Lower leg skin (tissue), 4 donors: ENCODE measurements at places on chromosomes 5 and 9. TPM values are rescaled to one million over a fixed set of nuclear protein-coding genes. Genes with fewer than 3 reads are reported as not detected.

DNA sequence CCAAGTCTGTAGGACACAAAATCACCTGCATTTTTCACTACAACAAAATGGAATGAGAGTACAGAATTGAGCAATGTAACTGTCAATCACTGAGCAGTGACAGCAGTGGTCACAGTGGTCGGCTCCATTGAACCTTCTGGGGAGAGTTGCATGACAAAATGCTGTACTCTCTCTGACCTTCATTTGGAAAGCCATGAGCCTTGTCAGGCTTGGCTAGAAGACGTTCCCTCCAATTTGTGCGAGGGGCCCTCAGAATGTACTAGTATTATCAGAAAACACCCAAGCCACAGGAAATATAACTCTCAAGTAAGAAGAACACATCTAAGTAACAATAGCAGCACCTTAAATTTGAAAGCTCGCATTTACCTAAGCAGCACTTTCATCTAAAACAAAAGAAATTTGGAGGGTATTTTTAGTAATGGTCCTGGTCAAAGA is 425.6 kb upstream of the MEF2C start:
- no peak for DNase-seq

DNA sequence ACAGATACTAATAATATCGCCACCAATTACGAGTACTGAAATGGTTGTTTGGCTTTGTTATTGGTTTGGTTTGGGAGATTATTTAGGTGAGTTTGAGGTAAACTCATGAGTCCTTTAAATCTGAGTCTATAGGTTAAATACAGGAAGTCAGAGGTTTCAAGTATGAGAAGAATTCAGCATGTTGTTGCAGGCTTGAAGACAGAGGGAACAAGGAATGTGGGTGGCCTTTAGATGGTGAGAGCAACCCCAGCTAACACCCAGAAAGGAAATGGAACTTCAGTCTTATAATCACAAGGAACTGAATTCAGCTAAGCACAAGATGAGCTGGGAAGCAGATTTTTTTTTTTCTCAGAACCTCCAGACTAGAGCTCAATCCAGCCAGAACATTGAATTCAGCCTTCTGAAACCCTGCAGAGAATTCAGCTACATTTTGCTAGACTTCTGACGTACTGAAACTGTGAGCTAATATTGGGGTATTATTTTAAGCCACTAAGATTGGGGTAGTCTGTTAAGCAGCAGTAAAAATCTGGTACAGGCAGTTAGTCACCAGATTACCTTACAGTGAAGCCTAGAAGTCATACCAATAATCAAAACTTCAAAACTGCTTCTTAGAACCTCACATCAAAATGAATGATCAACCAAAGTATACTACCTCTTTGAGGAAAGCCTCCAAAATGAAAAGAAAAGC is 216.0 kb upstream of the PUM3 start:
- no peak for DNase-seq

The LHX6 gene
- 2.7 TPM for total RNA-seq

- DNase-seq, result no peak
These were observed 190.2 kb downstream of the ASTN2 start for GRCh38 chr9:117224695-117225094.

The C1QTNF3 gene
- total RNA-seq, result 14.9 TPM

DNA sequence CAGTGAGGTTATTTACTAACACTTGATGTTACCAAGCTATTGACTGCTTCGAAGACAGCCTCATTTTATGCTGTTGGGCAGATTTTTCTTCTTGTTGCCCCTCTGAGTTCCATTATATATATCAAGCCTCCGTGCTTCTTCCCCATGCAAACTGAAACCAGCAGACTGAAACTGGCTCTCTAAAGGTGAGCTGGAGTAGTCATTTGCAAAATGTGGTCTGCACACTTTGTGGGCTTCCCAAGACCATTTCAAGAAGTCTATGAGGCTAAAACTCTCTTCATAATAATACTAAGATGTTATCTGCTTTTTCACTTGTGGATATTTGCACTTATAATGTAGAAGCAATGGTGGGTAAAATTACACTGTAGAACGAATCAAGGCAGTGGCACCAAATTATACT is 13.9 kb downstream of the SLC36A1 start:
- no peak for DNase-seq

The PDLIM4 gene
- 91.0 TPM for total RNA-seq

DNA sequence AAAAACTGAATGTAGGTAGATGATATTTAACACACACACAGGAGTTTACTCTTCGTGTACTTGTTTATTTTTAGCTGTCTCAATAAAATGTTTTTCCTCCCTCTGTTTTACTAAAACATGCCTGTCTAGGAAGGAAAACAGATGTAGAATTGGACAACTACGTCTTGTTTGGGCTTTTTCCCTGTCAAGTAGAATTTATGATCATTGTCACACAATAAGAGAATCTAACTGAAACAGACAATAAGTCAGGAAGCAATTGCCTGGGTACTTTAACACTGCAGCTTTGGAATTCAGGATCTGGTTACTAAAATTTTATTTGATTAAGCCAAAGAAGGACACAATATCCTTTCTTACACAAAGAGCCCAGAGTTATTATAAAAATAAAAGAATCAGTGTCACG is 164.2 kb downstream of the ZDHHC21 start:
- DNase-seq, result no peak

GRCh38 chr5:169716287-169716686 is 79.2 kb downstream of the DOCK2 start:
- no peak for DNase-seq

The ISOC1 gene
- 38.7 TPM for total RNA-seq

GRCh38 chr5:121408778-121409177 is 442.9 kb upstream of the FTMT start:
- DNase-seq, result no peak

The DOK3 gene
- 1.8 TPM for total RNA-seq

DNA sequence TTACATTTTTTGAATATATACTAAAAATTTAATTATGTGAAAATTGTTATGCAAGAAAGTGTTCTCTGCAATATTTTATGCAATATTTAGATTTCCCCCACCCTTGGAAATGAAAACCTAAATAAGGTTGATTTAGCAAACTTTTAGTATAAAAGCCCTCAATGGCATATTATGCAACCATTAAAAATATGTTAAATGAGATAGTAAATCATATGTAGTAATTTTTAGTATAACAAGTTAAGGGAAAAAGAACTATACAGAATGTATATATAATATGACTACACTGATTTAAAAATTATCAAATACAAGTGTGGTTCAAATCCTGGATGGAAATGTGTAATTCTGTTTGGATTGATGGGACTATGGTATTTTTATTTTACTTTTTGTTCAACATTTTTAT is 116.9 kb upstream of the MEF2C start:
- no peak for DNase-seq

The CNTNAP3 gene
- 24.7 TPM for total RNA-seq
